Activated CD4-positive, CD25-positive, alpha-beta regulatory T cell (primary cell): ENCODE measurements at places on chromosomes 7 and 10.

GRCh38 chr10:131677671-131678070, 223.1 kb upstream of the PPP2R2D start:
- DNase-seq, result no peak

- no peak for DNase-seq
Measured at GRCh38 chr10:107914450-107915214, 750.1 kb upstream of the SORCS1 start.

- no peak for DNase-seq
Measured at GRCh38 chr10:90862908-90863514, 5.2 kb upstream of the HTR7 start.

GRCh38 chr10:30556189-30556588, 73.4 kb downstream of the LYZL2 start:
- no peak for DNase-seq

DNA sequence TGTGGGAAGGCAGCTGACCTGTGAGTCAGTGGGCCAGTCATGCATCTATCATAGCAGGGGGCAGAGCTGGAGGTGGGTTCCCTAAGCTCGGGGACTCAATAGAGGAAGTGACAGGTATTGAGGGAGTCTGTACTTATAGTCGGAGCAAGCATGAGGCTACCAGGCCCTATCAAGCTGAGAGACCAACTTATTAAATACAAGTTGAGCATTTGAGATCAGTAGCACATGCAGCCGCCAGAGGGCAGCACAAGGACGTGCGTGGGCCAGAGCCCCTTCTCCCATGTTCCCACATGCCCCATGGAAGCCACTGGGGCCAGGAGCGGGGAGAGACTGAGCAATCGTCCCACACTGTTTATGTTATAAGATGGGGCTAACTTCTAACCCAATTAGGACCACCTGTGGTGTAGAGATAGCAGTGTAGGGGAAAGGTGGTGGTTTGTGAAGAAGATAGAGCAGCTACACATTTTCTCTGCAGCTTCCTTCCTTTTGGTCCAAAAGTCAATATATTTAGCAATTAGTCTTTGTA, 13.0 kb upstream of the STK31 start:
- peak; percentile 23 for DNase-seq

DNA sequence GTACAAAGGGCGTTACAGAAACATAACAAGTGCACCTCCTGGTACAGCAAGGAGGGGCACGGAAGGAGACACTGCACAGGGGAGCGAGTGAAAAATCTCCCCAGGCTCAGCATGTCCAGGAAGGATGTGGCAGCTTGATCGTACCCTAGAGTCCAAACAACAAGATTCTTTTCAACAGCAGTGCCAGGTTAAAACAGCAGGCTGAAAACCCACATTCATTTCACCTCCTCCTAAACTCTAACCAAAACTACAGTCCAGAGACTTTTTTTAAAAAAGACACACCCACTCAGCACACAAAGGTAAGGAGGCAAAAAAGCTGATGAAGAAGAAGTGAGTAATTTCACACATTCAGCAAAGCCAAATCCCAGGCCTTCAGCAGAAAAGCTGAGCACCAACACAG, 138.8 kb downstream of the SFMBT2 start:
- no peak for DNase-seq

- DNase-seq, result no peak
Measured at GRCh38 chr10:117775526-117775925, 233.0 kb downstream of the EMX2 start.

DNA sequence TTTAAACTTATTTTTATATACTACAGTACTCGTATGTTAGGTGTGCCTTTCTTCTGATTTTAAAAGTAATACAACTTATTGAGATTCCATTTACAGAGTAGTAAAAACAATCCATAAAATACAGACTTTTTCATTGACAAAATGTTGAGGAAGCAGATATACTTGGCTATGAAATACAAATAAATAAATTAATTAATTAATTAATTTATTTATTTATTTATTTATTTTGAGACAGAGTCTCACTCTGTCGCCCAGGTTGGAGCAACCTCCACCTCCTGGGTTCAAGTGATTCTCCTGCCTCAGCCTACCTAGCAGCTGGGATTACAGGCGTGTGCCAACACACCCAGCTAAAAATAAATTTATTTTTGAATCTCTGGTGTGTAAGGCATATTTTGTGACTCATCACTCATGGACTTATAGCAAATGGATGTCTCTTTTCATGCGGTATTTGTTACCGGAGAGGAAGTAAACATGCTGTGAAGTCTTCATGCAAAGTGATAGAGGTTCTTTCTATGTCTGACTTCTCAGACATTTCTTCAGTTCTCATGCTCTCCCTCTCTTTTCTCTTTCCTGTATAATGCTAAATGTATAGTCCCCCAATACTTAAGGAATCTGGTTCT, 20.2 kb upstream of the SRPK2 start:
- no peak for DNase-seq

DNA sequence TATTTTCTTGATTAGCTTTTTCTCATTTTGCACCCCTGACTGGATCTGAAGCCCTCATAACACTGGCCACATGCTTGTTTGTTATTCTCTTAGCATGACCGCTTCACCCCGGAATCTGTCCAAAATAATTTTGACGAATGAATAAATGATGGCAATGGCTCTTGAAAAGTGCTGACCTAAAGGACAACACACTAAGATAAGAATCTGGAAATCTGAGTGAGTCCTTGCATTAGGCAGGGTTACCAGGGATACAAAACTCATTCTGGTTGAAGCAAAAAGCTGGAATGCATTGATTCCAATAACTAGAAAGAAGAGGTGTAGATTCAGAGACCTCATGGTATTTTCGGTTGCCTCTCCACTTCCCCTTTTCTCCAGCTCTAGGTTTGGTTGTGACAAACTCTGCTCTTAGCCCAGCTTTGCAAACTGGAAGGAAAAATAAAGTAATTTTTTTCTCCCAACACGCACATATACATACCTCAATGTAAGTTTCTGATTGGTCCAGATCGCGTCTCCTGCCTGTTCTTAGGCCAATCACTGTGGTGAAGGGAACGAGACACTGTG, 157.4 kb downstream of the SKIDA1 start:
- no peak for DNase-seq

- no peak for DNase-seq
Measured at GRCh38 chr10:31207636-31208035, 111.4 kb upstream of the ZEB1 start.

DNA sequence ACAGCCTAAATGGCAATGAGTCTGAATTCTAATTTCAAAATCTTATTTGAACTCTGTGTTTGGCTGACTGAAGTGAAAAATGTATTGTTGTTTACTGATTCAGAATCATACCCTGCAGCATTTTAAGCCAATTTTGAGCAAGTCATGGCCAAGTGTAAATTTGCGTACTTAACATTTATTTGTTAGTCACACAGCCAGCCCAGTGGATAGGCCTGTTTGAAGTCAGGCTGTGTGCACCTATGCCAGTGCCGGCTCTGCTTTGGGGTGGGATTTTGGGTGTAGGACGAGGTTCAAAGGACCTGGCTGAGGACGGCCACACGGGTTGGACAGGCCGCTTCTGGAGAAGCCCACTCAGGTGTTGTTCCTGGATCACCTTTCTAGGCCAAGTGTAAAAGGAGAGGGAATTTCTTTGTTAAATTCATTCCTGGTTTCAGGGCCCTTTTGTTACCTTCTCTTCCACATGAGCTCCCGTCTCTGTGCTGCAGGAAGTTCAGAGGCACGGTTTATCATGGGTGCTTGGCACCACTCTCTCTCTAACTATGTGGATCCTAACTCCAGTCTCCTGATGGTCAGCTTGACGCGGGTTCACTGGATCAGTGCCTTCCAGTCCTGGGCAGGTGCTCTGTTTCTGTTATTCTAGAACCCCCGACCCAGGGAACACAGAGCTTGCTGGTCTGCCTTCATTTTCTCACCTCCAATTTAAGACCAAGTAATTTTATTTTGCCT, 84.7 kb downstream of the CCNY start:
- DNase-seq, result no peak

DNA sequence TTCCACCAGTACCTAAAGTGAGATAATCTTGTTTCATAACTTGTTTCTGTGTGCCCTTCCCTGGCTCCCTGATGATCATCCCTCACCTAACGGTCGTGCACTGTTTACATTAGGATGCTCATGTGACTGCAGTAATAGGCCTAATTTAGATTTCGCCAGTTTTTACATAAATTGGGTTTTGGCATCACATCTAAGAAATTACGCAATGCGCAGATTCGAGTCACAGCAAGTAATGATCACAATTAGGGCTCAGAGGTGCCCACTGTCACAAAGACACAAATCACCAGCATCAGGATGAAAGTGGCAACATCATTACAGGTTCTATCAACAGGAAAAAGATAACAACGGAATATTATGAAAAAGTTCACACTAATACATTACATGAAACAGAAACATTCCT, 94.7 kb downstream of the LARP4B start:
- DNase-seq, result no peak

DNA sequence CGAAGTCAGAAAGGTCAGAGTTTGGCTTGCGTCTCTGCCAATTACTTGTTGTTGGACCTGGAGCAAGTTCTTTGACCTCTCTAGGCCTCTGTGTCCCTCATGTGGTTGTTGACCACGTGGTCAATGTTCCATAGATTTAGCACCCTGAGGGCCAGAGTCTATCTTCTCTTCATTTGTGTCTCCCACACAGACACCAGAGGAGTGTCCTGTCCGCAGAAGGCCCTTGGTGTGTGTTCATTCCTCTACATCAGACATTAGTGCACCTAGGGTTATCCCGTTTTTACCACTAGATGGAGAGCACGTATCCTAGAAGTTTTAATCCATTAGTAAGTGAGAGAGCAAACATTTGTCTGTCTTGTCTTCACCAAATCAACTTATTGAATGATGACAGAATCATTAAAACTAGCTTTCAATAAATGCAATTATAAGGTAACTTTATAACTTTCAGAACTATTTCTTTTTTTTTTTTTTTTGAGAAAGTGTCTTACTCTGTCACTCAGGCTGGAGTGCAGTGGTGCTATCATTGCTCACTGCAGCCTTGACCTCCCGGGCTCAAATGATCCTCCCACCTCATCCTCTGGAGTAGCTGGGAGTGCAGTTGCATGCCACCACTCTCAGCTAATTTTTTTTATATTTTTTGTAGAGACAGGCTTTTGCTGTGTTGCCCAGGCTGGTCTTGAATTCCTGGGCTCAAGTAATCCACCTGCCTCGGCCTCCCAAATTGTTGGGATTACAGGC, 122.5 kb upstream of the ANKRD1 start:
- no peak for DNase-seq

DNA sequence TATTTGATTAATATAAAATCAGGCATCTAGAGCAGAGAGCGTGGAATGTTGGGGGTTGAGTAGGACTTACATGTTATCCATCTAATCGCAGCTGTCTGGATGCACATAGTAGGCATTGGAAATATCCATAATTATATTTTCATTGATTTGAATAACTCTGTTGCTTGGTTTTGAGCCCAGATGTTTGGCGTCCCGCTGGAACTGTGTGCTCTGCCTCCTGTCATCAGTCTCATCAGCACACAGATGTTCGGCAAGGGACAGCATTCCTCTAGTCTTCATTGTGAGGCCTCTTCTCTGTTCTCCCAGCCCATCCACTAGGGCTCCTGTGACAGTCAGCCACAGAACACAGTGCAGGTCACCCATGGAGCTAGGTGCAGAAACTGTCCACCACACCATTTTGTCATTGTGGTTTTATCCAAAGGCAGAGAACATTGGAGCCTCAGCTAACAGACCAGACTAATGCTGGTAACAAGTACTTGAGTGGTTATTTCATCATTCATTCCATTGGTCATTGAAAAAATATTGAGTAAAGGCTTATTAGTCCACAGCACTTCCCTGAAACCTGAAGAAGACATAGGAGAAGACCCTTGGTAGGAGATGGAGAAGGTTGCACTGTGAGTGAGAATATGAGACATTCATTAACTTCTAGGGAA, 927.4 kb downstream of the LRMDA start:
- DNase-seq, result no peak

DNA sequence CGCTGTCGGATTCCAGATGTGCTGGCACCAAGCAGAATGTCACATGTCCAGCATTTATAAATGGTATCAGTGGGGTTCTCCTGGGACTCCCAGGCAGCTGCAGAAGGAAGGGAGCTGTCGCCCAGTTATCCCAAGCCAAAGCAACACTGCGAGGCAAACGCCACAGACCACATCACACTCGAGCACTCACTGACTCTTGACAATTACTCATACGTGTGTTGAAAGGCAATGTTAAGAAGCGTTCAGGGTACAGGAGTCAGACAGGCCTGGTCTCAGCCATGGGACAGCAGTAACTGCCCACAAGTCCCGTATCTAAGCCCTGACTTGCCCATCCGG, 113.4 kb downstream of the DIP2C start:
- no peak for DNase-seq

- DNase-seq, result no peak
Measured at GRCh38 chr7:521221-522070, 1.8 kb upstream of the PDGFA start.

GRCh38 chr7:90661290-90662151, 65.4 kb downstream of the CDK14 start:
- DNase-seq, result no peak

DNA sequence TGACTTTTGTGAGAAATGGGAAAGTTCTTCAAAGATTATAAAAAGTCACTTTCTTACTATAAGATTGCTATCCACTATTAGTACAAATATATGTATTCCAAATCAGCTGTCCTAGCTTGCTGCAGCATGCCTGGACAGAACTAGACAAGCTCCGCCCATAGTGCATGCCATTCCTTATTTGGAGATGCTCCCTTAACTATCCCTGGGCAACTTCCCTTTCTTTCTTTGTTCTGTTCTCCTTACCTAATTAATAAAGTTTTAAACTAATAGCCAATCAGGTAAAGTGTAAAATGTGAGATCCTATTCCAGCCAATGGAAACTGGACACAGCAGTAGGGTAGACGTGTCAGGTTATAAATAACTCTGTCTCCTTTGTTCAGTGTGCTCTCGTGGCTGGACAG, 281.9 kb downstream of the CAMK1D start:
- no peak for DNase-seq

- peak; percentile 43 for DNase-seq
Measured at GRCh38 chr10:62779487-62780248, 24.9 kb upstream of the ADO start.

DNA sequence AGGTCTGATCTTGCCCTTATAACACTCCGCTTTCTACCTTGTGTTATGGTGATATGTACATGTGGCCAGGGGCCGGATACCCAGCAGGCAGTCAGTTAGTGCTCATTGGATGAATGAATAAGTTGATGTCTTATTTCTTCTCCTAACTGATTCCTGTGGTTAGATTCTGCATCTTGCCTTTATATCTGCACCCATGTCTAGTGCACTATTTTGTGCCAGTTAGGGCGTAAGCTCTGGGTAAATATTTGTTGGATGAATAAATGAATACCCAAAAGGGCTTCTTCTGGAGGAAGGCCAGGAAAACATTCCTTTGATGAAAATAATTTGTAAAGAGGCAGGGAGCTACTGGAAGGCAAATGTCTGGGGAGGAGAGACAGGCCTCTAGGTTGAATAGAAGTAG, 148.2 kb downstream of the CHN2 start:
- no peak for DNase-seq

DNA sequence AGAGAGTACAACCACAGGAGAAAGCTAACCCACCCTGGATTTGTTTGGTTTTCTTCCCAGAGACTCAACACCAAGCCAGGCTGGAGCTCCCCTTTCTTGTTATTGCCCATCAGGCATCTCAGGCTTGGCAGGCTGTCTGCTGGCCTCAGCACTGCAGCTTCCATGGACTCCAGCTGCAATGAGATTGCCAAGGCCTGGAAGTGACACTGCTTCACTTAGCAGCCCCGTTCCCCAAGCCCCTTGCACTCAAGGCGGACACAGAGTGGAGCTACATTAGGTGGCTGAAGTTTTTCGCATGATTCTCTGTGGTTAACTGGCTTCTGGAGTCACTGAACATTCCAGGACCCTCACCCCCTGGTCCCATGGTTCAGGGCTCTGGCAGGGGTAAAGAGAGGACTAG, 163.1 kb upstream of the GDF10 start:
- DNase-seq, result no peak
